ENCODE measurements at places on chromosomes 2 and 18.

GRCh38 chr2:169928463-169928864, 101.2 kb downstream of the UBR3 start:
- peak; percentile 73 for DNase-seq

GRCh38 chr18:37299471-37300304, 265.9 kb downstream of the CELF4 start:
- DNase-seq, result peak; percentile 98

GRCh38 chr2:39445934-39446333, 8.8 kb upstream of the MAP4K3 start:
- no peak for DNase-seq

GRCh38 chr2:167340322-167340721, 452.0 kb downstream of the XIRP2 start:
- no peak for DNase-seq

DNA sequence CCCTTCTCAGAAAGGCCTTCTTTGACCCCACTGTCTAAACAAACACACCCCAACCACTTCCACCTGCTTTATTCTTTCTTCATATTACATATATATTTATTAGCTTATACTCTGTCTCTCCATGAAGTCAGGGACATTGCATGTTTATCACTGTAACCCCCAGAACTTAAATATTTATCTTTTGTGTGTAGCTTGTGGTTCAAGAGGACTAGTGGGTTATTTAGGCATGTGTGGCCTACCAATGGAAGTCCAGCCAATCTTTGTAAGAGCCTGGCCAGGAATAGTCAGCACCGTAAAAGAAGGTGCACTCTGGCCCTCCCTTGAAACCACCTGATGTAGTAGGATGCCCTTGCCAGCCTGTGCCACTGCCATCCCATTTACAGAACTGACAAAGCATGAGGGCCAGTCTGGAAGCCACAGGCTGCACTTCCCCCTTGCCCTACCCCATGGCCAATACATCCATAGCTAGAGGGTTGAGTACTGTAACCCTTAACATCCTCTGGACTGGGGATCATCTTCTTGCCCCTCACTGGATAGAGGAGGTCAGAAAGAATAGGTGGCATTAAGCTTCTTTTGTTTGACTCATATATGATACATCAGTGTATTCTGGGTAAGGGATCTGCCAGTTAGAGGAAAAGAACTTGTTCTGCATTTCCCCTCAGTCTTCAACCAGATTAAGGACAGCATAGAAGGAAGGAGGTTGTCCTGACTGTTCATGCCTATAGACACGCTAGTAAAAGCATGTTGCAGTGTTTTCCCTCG, 4.9 kb downstream of the NEMP2 start:
- no peak for DNase-seq

DNA sequence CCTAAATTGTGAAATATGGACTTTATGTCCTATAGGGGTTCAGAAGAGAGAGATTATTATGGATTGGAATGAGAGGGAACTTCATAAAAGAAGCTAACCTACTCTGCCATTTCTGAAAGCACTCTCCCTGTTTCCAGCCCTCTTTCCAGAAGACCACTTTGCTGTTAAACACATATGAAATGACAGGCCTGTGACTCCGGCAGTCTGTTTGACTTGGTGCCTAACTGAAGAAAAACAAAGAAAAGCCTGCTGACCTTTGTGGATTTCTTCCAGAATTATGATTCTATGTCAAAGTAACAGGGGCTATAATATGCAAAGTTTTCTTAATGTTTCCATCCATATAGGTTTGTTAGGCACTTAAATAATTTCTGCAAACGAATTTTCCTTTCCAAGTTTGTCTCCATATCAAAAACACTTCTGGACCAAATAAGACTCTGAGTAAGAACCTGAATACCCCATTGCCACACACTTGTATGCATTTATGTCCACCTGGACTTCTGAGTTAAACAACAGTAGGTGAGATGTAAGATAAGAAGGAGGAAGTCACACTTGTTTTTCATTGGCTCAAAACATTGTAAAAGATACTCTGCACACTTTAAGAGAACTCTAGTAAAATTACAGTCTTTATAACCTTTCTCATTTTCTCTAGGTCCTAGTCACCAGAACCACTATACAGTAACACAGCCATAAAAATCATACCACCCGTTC, 111.7 kb downstream of the PIEZO2 start:
- no peak for DNase-seq

GRCh38 chr18:36264283-36264682, 33.2 kb upstream of the FHOD3 start:
- DNase-seq, result peak; percentile 67

- no peak for DNase-seq
Measured at GRCh38 chr2:31047599-31047998, 90.6 kb downstream of the GALNT14 start.

DNA sequence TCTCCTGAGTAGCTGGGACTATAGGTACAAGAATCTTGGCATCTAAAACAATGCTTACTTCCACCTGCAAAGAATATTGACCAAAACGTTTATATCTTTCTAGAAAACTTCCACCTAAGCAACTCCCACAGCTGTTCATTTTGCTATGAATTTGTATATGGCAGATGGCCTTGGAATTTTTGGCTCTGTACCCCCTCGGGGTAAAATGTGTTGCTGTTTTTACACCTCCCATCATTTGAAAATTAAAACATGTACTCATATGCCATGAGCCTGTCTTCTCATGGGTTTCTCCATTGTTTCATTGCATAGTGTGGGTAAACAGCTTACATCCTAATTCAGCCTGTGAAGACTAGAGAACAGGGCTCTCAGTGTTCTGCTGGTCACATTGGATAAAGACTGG, 853.6 kb upstream of the SOX11 start:
- no peak for DNase-seq

GRCh38 chr18:52288403-52289004, 51.5 kb upstream of the DCC start:
- DNase-seq, result no peak

DNA sequence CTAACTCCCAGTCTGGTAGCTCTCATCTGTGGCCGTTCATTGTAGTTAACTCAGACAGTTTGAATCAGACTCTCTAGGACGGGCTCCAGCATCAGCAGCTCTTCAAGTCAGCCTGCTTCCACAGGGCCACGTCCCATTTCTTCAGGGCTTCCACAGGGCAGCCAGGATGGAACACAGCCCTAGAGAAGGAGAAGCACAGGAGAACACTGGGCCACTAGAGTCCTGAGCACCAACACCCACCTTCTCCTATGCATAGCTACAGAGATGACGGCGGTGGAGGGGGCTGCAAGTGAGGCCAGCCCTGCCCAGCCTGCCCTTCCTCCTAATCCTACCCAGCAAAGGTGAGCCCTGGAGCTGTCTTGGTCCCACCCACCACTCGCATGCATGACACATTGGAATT, 10.2 kb upstream of the TEX261 start:
- DNase-seq, result no peak

- no peak for DNase-seq
Measured at GRCh38 chr2:67234440-67234839, 162.7 kb upstream of the ETAA1 start.

DNA sequence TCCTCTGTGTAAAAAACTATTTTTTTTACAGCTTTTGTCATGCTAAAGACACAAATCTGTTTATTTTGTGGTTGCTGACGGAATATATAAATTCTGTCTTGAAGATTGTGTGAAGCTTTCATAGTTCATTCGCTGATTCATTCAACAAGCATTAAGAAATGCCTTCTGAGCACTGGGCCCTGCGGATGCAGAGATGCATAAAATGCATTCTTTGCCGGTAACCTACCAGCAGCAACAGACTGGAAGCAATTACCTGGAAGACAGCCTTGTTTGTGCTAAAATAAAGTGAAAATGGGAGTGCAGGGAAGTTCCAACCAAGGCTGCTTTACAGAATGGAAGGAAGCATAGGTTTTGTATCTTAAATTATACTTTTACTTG, 119.7 kb downstream of the PMAIP1 start:
- no peak for DNase-seq

DNA sequence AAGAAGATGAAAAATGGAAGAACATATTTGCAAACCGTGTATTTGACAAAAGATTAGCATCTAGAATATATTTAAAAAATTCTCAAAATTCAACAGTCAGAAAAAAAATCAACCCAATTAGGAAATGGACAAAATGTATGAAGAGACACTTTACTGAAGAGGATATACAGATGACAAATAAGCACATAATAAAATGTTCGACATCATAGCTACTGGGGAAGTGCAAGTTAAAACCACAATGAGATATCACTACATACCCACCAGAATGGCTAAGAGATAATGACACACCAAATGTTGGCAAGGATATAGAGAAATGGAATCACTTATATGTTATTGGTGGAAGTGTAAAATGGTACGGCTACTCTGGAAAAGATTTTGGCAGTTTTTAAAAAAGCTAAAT, 11.7 kb upstream of the NUP35 start:
- no peak for DNase-seq

GRCh38 chr18:62354151-62354550, 29.0 kb downstream of the TNFRSF11A start:
- DNase-seq, result no peak

- DNase-seq, result no peak
Measured at GRCh38 chr2:193935114-193935513, 1721.9 kb upstream of the SLC39A10 start.

- DNase-seq, result no peak
Measured at GRCh38 chr2:191907545-191907944, 60.7 kb upstream of the CAVIN2 start.

- DNase-seq, result no peak
Measured at GRCh38 chr2:26052740-26053139, 18.9 kb downstream of the RAB10 start.

GRCh38 chr2:82857967-82858366, 1601.1 kb downstream of the SUCLG1 start:
- DNase-seq, result no peak

DNA sequence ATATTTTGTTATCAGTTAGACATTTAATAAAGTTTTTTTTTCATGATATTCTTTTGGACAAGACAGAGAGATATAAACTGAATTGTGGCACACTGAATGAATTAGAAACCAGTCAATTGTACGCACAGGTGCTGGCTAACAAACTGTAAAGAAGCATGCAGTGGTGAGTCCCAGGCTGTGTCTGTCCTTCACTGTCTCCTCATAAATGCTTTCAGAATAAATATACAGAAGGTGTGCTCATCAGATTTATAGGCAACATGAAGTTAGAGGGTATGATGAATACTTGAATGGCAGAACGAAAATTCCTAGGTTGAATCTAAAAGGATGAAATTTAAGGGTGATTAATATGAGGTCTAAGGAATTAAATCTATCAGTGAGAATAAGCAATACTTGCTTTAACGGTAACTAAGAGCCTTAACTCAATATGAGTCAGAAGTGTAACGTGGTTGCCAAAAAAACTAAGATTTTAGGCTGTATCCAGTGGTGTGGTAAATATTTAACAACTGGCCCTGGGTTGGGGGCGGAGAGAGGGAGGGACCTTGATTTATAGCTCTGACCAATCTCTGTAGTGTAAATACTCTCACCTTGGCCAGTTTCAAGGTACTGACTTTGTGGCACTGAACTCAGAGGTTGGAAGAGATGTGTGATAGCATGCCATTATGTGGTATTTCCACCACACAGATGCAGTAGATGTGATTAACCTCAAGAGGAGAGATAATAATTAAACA, 41.9 kb upstream of the AAK1 start:
- no peak for DNase-seq

DNA sequence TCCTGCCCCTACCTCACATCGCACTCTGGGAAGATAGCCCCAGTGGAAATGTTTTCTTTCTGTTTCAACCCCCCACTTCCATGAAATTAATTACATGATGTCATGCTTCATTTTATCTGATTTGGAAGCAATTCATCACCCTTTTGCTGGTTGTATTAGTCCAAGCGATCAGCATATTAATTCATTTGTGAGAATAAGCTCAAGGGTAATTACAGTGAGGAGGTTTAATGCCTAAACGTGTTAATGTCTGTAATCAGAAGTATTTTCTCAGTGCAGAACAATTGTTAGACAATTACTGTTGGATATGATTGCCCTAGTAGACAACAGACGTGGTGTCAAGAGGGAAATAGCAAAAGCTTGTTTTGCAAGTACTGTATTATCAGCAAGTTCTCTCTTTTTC, 746.3 kb downstream of the CPS1 start:
- DNase-seq, result no peak

DNA sequence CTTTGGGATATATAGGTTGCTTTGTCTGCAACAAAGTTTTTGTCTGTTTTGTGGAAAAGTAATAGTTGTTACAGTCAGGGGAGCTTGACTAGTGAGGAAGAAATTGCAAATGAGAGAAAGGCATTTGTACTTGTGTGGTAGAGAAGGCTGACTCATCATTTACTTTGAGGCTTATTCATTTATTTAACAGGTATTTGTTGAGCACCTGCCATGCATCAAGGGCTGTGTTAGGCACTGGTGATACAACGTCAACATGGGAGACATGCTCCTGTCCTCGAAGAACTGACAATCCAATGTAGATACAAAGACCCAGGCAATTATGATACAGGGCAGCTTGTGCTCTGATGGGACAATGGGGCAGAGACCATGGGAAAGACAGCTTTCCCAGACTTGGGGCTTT, 79.5 kb downstream of the UPP2 start:
- DNase-seq, result no peak

DNA sequence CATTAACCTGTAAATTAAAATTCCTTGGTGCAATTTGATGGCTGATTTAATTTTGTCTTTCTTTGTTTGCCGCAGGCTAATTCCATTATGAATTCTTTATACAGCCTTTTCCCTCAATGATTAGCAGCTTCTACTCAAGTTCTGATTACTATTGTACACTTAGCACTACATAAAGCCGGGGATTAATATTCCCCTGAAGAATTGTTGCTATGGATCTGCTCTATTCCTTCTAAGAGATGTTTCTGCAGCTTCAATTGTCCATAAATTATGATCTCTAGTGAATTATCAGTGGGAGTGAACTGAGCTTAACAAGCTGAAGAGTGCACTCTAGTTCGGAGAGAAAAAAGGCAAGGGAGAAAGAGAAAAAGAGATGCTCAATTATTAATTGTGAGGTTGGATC, 433.7 kb upstream of the SPRED2 start:
- DNase-seq, result peak; percentile 20

DNA sequence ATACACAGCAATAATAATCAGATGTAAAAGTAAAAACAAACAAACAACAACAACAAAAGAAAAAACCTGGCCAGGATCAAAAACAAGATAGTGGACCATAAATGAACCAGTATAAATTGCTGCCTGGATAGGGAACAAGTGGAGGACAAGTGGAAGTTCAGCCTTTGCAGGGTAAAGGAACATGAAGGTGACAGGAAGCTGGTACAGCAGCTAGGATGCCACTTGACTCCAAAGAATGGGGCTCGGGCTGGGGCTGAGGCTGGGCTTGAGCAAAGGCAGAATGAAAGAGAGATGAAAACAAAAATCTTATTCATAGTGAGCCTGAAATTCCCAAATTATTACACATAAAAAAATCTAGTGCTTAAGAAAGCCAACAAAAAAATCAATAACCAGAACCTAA, 146.5 kb downstream of the CDH2 start:
- DNase-seq, result no peak

- DNase-seq, result peak; percentile 25
Measured at GRCh38 chr2:16281451-16282335, 341.3 kb downstream of the MYCN start.

DNA sequence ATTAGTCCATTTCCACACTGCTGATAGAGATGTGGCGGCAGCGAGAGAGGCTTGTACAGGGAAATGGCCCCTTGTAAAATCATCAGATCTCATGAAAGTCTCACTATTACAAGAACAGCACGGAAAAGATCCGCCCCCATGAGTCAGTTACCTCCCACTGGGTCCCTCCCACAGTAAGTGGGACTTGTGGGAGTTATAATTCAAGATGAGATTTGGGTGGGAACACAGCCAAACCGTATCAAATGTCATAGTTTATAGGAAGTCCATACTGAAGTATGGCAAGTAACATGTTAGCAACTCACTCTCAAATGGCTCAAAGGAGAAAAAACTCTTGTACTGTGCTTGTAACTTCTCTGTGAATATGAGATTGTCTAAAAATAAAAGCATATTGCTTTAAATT, 56.1 kb downstream of the FARP2 start:
- peak; percentile 56 for DNase-seq

Data from DMS79 treated with DMSO at 0.1 percent for 48 hours (cell line).